Activated CD4-positive, alpha-beta T cell treated with anti-CD3 and anti-CD28 coated beads for 1 hour (primary cell): ENCODE measurements at places on chromosomes 16 and 17.
A peak's percentile ranks its signal among the peaks of the same experiment; 100 is the strongest.

DNA sequence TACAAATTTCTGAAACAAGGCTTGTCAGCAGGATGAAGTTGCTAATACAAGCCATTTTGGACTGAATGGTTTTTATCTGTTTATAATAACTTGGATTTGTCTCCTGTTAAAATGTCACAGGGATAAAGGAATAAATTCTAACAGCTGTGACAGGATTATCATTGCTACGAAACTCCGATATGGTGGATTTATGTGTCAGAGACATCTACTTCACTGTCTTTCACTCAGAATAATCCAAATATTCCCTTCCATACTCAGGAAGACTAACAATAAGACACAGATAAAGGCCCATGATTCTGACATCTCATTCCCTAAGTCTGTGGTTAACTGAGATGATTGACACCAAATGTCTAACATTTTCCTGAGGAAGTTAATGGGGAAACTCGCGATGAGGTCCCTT lies 529.8 kb upstream of the GOT2 start:
- DNase-seq: no peak

- no peak for DNase-seq
Measured at GRCh38 chr17:48460052-48460451, 30.0 kb upstream of the SKAP1 start.

GRCh38 chr17:28131599-28131998 lies 89.1 kb downstream of the NLK start:
- no peak for DNase-seq

- no peak for DNase-seq
Measured at GRCh38 chr17:574061-574460, 140.6 kb downstream of the VPS53 start.

DNA sequence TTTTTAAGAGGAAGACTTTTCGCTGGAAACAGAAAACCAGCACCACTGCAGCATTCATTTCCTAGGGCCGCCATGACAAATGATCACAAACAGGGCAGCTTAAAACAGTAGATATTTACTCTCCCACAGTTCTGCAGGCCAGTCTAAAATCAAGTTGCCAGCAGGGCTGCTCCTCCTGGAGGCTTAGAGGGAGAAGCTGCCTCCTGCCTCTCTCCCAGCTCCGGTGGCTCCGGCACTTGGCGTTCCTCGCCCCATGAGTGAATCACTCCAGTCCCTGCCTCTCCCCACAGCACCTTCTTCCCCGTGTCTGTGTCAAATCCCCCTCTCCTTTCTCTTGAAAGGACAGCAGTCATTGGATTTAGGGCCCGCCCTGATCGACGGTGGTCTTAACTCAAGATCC lies 72.1 kb downstream of the SOCS1 start:
- no peak for DNase-seq

DNA sequence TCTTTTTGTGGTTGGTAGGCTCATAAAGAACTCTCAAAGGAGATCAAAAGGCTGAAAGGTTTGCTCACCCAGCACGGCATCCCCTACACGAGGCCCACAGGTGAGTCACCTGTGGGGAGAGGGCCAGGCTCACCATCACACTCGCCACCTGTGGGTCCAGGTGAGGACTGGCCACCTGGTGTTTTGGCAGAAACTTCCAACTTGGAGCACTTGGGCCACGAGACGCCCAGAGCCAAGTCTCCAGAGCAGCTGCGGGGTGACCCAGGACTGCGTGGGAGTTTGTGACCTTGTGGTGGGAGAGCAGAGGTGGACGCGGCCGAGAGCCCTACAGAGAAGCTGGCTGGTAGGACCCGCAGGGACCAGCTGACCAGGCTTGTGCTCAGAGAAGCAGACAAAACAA lies 11.1 kb downstream of the GNPTG start:
- DNase-seq: no peak

DNA sequence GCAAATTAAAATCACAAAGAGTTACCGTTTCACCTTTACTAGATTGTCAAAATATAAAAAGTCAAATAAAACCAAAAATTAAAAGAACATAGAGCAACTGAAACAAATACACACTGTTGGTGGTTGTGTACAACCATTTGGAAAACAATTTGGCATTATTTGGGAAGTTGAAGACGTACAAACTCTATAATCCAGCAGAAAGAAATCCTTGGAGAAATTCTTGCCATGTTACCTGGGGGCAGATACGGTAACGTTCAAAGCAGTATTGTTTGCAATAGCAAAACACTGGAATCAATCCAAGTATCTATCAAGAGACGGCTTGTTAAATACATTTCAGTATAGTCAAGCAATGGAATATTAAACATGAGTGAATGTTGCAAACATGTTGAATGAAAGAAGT lies 56.7 kb downstream of the TBX4 start:
- DNase-seq: no peak

DNA sequence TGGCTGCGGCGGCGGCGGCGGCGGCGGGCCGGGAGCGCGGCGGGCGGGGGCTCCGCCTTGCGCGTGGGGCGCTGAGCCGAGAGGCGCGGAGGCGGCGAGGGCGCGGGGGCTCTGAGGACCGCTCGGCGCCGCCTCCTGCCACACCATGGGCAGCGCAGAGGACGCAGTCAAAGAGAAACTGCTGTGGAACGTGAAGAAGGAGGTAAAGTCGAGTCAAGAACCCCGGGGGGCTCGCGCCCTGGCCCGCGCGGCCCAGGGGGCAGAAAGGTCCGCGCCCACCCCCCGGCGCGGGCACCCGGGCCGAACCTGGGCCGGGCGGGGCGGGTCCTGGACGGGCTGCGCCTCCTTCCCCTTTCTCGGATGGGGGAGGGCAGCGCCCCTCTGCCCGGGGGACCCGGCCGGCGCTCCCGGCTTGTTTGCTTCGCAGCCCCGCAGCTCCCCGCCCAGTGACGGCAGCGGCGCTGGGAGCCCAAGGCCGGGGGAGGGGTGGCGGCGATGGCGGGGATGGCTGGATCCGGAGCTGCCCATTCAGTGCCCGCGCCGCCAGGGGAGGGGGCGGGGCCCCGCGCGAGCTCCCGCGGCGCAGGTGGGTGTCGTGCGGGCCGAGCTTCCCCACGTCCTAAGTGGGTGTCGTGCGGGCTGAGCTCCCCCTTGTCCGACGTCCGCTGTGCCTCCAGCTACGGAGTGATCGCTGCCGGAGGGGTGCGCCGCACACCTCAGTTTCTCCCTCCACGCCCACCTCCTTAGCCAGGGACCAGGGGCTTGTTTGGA lies 428 bp downstream of the SGSM2 start:
- peak; percentile 22 for DNase-seq

DNA sequence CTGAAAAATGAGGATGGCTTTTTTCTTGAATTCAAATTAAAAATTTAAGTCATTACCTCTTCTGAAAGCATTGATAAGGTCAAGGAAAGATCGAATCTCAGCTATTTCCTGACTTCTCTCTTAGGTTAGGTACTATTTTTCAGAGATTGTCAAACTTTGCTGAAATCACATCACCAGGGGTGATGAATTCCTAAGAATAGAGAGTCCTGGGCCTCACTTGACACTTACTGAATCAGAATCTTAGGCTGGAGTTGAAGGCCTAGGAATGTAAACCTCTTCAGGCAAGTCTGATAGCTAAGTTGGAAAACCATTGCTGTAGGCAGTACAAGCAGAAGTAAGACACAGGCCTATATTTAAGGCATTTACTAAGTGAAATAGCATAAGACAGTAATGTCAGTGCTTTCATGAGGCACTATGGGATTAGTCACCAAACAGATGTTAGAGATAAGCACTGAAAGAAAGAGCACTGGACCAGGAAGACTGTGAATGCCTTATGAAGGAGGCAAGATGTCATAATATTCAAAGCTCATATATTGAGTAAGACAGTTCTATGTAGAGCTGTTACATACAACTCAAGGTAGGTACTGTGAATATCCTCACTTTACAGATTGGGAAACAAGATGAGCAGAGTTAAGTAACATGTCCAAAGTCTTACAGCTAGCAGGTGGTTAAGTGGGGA lies 21.5 kb downstream of the DCAF7 start:
- DNase-seq: no peak

GRCh38 chr17:28957992-28958355 lies 6.7 kb upstream of the PHF12 start:
- no peak for DNase-seq

GRCh38 chr17:67020293-67020766 lies 24.0 kb upstream of the CACNG1 start:
- DNase-seq: no peak

- no peak for DNase-seq
Measured at GRCh38 chr16:73232555-73233328, 184.8 kb upstream of the ZFHX3 start.

- DNase-seq: no peak
Measured at GRCh38 chr16:79843631-79844043, 243.1 kb upstream of the MAF start.

- DNase-seq: no peak
Measured at GRCh38 chr17:55236316-55236715, 28.4 kb upstream of the HLF start.

DNA sequence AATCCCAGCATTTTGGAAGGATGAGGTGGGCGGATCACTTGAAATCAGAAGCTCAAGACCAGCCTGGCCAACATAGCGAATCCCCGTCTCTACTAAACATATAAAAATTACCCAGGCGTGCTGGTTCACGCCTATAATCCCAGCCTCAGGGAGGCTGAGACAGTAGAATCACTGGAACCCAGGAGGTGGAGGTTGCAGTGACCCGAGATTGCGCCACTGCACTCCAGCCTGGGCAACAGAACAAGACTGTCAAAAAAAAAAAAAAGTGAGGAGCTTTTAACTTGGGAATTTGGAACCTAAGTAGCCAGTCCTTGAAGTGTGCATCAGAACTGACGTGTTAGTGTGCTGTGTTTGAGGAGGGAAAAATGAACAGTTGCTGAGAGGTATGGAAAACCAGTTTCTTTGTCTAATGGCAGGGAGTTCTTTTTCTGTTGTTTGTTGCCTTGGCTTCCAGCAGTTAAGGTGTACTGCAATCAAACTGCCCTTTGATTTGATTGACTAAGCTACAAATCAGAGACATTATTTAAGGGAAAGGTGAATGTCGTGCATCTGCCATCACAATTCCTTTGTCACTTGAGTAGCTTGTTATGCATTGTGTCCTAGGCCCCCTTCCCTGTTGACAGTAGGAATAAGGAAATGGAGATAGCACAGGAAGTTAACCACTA lies 8.6 kb upstream of the DUSP14 start:
- DNase-seq: no peak

GRCh38 chr17:64202683-64203344 lies 60.2 kb downstream of the TEX2 start:
- DNase-seq: no peak

GRCh38 chr17:42185621-42185930 lies 324 bp upstream of the HCRT start:
- DNase-seq: no peak

DNA sequence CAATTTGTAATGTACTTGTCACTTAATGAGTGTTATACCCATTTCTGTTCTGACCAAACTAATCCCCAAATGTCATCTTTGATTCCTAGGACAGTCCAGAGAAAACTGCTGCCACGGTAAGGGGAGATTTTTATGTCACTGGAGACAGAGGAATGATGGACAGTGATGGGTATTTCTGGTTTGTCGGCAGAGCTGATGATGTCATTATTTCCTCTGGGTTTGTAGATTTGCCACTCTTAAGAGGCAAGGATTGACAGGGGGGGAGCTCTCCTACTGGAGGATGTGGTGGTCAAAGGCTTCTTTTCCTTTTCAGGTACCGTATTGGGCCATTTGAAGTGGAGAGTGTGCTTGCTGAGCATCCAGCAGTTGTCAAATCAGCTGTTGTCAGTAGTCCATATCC lies 12.5 kb downstream of the THUMPD1 start:
- DNase-seq: no peak

GRCh38 chr17:79792341-79792871 lies 4.5 kb downstream of the CBX8 start:
- no peak for DNase-seq

DNA sequence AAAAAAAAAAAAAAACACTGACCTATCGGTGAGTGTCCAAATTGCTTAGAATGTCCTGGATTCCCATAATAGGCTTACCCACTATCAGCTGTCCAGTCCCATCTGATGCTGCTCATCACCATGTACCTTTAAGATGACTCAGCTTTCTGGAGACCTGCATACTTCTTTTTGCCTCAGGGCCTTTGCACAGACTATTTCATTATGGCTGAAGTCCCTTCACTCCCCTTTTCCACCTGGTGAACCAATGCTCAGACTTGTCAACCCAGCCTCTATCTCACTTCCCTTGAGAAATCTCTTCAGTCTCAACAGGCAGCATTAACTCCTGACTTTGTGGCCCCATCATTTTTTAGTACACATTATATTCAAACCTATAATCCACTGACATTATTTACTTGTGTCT lies 29.7 kb upstream of the NUDT7 start:
- DNase-seq: no peak

GRCh38 chr16:85126705-85127378 lies 14.6 kb upstream of the CIBAR2 start:
- no peak for DNase-seq

- DNase-seq: peak; percentile 70
Measured at GRCh38 chr16:69726313-69727060, at the start of gene NQO1. NQO1 (minus strand) TSS chr16:69726560; CDS start chr16:69726439, 121 bp downstream.

GRCh38 chr17:8742274-8742673 lies 2.4 kb downstream of the CCDC42 start:
- DNase-seq: no peak
